ENCODE measurements at places on chromosomes 7 and 10.

- no peak for DNase-seq
These were observed 194.1 kb downstream of the CTTNBP2 start for GRCh38 chr7:117679120-117679519.

GRCh38 chr7:116367171-116367813 is 132.2 kb upstream of the CAV2 start:
- DNase-seq, result no peak

DNA sequence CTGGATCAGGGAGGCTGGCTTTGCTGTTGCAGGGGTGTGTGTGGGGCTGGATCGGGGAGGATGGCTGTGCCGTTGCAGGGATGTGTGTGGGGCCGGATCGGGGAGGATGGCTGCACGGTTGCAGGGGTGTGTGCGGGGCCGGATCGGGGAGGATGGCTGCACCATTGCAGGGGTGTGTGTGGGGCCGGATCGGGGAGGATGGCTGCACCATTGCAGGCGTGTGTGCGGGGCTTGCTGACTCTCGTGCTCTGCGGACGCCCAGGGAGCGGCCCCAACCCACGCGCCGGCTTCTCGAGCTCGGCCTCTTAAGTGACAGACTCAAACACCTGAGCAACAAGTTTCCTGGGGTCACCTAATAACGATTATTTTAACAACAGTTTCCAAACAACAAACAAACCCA is 518.2 kb downstream of the DNAJB6 start:
- DNase-seq, result no peak

DNA sequence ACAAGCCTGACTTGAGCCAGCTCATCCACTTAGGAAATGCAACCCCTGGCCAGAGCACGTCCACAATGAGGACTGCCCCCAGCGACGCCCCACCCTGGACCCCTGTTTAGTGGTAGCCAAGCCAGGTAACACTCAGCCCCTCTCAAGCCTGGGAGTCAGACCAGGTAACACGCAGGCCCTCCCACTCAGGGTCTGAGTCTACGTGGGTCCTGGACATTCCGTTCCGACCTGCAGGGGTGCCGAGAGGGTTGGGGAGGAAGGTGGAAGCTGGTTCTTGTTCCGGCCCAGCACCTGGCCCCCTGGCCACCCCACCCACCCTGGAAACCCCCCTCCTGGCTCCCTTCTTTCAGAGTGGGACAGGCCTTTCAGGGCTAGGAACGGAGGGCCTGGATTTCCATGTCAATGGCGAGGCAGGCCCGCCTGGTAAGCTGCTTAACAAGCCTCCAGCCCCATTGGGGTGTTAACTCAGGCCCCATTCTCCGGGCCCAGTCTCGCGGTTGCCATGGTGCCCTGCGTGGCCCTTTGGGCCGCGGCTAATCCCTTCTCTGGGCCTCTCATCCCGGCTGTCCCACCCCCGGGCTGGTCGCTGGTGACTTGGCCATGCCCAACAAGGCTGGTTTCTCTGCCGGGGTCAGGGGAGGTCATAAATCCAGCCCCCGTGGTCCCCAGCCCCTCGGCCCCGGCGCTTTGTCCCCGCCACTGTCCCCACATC is 19.7 kb upstream of the LFNG start:
- DNase-seq, result no peak

DNA sequence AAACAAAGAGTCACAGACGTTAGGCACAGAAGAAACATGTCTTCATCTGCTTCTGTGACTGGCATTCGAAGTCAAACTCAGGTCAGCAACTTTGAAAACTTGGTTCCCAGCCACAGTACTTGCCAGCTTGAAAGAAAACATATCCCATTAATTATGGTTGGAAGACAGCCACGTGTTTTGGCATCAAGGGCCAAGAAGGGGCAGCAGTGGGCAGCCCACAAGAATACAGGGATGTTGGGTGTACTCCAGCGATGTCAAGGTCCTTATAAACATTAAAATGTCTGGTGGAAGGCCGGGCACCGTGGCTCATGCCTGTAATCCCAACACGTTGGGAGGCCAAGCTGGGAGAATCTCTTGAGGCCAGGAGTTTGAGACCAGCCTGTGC is 29.5 kb downstream of the JCAD start:
- no peak for DNase-seq

DNA sequence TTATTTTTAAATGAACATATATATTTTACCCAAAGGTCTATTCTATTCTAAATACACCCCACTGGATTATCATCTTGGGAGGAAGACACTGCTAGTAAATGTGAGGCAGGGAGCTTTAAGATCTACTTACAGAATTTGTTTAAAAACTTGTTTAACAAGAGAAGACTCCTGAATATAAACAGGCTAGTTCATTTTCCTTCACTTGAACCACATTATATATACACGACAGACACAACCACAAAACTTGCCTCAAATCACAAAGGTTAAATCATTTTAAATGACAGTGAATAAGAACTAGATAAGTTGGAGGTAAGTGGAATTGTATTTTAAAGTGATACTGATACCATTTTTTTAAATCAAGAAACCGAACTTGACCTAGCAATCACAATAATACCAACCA is 109.2 kb downstream of the ATE1 start:
- no peak for DNase-seq

DNA sequence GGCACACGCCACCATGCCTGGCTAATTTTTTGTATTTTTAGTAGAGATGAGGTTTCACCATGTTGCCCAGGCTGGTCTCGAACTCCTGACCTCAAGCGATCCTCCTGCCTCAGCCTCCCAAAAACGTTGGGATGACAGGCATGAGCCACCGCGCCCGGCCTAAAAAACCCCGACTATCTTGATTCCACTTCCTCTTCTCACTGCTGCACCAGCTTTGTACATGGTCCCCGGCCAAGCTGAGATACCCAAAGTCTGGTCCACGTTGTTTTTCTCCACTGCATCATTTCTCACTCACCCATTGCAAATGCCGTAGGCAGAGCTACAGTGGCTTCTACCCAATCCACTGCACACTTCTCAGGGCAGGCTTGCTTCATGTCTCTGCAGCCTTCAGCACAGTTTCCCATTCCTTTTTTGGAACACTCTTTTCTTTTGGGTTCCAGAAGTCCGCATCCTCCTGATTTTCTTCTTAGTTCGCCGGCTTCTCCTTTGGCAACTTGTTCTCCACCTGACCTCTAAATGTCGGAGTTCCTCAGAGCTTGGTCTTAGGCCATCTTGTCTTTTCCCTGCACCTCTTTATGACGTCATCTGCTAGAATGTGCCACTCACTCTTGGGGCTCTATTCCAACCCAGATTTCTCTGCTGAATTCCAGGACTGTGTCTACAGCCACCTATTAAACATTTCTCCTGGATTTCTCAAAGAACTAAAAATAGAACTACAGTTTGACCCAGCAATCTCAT is 6.0 kb upstream of the GNB2 start:
- DNase-seq, result no peak

DNA sequence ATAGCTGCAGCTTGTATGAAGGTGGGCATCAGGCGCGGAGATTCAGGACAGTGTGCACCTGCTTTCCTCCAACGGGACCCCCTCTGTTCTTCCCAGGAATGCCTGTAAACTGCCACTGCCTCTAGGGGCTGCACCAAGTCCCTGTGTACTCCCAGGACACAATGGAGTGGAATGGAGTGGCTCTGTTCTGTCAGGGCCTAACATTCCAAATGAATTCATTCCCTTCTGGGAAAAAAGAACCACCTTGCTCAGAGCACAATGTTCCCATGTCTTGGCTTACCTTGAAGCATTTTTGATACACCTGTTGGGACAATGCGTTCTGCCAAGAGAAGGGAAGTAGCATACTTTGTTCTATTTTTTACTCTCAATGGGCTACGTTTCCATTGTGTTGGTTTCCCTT is 339.4 kb downstream of the FRMD4A start:
- DNase-seq, result no peak

GRCh38 chr7:453597-454306 is 65.9 kb downstream of the PDGFA start:
- no peak for DNase-seq

Data from retinal pigment epithelial cell (primary cell).